Inflammatory macrophage treated with lipopolysaccharide for 1 hour (primary cell): ENCODE measurements at places on chromosomes 4 and X.

- no peak for DNase-seq
Measured at GRCh38 chr4:24625091-24625490, 40.7 kb upstream of the DHX15 start.

DNA sequence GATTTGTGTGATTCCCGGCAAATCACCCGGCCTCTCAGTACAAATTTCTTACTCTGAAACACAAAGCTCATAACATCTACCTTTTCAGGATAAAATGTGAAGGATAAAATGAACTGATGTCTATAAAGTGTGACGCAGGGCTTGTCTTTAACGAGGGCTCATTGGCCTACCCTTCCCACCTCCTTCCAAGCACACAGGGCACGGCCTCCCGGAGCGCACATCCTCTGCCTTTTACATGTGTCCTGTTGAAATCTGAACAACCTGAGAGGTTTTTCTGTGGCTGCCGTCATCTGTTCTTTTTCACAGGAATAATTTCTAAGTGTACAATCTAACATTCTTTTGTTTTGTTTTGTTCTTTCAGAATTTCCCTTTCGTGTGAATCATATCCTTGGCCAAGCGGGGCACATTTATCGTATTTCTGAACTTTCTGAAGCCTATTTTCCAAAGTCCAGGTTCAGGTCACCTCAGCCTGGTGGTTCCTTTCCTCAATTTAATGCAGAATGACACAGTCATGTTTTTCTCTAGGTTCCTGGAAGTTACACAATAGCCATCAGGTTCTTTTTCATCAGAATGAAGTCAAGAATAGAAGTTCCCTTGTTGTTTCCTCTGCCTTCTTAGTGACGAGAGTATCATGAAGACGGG lies 53.1 kb upstream of the SPRY1 start:
- DNase-seq, result peak; percentile 13

DNA sequence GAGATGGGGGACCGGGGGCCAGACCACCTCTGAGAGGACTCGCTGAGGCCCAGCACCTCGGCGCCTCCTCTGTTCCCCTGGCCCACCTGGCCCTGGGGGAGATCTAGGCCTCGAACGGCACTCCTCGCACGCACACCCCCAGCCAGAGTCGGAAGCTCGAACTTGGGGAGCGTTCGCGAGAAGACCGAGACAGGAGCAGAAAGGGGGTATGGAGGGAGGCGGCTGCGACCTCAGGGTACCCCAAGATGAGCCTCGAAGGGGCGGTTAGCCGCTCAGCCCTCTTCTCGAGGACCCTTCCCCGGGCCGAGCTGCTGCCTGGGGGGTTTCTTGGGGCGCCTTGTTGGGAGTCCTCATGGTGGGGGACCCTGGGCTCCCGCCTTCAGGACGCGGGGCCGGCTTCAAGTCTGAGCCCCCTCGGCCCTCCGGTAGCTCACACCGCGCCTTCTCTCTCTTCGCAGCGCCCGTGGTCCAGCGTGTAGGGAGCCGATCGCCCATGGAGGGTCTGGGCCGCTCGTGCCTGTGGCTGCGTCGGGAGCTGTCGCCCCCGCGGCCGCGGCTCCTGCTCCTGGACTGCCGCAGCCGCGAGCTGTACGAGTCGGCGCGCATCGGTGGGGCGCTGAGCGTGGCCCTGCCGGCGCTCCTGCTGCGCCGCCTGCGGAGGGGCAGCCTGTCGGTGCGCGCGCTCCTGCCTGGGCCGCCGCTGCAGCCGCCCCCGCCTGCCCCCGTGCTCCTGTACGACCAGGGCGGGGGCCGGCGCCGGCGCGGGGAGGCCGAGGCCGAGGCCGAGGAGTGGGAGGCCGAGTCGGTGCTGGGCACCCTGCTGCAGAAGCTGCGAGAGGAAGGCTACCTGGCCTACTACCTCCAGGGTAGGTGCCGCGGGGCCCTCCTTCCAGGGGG lies 706 bp downstream of the DUSP9 start:
- no peak for DNase-seq

- DNase-seq, result peak; percentile 15
Measured at GRCh38 chr4:40506066-40506465, 123.6 kb downstream of the RBM47 start.

DNA sequence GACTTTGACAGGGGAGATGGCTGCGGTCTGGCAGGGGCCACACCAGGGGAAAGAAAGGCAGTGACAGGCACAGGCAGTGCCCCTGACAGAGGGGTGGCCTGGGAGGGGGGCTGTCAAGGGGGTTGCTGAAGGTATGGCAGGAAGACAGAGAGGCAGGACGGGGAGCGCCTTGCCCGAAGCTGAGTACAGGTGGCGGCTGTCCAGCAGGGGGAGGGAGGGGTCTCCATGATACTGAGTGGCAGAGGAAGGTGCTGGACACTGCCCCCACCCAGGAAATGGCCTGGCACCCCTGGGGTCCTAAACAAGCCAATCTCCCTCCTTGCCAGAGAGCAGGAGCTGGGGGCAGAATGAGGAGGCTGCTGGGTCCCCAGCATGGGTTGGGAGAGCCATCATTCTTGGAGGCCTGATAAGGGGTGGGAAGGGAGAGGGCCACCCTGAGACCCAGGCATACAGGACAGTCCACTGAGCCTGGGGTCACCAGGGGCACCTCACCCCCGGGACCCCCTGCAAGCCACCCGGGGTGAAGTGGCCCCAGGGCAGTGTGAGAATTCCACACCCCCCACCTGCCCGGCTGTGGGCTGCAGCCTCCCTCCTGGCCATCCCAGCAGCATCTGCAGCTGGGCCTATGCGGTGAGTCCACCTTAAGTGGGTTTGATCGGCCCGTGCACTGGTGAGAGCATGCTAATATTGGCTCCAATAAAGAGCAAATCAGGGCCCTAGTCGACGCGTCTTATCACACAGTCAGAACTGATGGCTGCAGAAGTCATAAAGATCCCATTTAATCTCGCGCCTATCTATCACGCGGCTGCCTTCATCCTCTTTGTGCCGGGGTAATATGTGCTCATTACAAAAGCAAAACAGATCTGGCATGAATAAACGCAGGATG lies 108.5 kb downstream of the FAM53A start:
- DNase-seq, result no peak

DNA sequence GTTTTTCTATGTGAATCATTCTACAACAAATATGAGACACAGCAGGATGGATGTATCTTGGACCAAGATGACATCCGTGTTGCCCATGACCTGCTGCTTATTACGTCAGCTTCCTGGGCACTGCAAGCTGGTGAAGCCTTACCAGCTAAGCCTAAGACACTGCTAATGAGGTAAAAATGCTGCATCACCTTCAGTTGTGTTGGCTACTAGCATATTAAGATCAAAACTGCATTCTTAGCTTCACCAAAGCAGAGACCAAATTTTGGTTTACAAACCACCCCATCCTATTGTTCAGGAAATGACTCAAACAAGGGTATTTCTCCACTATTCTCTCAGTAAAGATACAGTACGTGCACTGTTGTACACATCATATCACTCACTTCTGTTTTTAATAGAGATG lies 50.3 kb downstream of the MAML3 start:
- DNase-seq, result peak; percentile 53

DNA sequence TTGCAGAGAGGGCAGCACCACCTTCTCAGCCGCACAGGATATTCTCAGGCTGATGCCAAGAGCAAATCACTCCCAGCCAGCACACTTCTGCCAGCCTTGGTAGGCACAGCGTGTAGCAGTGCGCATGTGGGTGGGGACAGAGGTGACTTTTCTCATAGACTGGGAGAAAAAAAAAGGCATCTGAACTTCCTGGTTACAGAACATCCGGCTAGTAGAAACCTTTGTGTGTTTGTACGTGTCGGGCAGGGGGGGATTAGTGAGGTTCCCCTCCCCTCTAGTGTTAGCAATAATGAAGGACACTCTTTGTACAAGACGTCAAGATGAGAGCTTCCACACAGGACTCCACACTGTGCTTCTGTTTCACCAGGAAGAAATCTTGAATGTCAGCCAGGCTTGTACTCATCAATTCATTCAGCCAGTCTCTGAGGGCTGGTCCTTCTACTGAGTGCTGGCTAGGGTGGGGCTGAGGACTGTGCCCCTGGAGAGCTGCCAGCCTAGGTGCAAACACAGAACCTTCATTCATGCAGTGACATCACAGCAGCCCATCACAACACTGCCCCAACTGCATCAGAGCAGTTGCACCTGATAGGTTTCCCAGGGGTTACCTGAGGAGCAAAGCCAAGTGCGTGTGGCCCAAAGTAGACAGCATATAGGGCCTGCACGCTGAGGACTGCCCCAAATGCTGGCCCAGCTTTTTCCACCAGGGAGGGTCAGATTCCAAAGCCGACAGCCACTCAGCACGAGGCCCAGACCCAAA lies 34.7 kb downstream of the SLC25A5 start:
- DNase-seq, result peak; percentile 22

DNA sequence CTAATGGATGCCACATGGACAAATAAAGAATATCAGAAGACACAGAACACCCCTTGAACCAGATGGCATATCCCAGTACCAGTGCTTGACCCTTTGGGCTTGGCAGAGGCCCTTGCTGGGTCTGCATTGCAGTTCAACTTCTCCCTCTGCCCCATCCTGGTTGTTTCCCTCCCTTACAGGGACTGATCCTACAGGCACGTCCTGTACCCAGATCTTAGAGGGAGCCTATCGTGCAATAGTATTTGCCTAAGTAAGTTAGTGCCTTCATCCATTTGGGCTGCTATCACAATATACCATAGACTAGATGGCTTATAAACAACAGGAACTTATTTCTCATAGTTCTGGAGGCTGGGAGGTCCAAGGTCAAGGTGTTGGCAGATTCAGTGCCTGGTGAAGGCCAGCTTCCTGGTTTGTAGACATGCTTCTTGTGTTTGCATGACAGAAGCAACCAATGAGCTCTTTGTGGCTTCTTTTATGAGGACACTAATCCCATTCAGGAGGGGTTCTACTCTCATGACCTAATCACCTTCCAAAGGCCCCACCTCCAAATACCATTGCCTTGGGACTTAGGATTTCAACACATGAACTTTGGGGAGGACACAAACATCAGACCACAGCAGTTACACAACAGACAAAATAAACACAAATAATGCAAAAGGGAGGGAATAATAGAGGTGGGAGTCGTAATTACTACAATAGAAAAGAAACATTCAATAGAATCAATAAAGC lies 146.5 kb upstream of the MSX1 start:
- DNase-seq, result no peak

DNA sequence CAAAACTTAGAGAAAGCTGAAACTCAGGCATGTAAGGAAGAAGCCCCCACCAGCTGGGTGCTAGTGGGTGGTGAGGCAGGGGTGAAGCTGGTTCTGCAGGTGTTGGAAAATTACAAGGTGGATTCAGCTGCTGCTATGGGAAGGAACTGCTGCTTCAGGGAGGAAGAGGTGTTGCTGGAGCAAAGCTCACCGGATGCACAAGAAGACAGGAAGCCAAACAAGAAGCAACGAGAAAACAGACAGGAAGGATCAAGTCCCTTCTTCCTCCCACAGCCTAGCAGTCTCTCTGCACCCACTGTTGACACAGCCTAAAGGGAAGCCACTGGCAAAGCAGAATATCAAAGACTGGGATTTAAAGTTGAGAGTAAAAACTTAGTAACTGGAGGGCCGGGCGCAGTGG lies 100.2 kb upstream of the JADE1 start:
- no peak for DNase-seq

DNA sequence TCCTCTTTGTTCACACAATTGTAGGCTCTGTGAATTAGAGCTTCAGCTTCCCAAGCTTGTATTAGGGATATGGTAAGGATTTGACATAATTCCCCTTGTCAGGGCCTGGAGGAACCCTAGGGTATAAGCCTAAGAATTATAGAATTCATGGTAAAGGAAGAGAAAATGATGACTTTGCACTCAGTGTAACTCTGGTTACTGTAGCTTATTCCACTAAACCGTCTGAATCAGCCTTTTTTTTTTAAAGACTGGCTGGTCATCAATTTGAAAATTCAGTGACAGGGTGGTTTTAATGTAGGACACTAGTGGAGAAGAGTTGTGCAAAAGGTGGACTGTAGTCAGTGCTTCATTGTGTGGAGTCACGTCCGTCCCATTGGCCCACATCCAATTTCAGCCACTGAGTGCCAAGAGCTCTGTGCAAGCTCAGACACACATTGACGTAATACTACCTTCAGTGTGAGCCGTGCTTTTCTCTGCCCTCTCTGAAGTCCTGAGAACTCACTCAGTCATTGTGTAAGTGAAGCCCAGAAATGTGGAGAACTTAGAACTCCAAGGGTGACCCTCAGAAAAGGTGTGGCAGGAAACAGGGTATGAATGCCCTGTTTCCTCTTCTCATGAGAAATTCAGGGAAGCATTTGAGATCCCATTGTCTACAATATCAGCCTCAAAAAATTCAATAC lies 449.8 kb downstream of the C4orf33 start:
- DNase-seq, result no peak

- peak; percentile 48 for DNase-seq
Measured at GRCh38 chr4:163107754-163108153, 58.9 kb downstream of the NAF1 start.

DNA sequence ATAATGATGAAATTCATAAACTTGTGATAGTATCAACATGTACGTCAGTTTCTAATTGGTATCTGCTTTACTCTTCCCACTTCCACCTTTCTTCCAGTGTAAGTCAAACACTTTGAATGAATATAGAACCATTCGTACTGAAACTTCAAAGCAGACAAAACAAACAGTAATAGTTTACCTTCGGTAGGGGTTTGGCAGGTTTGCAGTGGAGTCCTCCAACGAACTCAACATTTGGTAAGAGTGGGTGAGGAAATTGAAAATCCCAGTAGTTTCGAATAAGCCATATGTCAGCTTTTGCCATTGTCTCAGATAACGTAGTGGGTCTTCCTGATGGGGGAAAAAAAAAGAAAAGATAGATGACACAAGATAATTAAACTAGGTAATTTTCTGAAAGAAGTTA lies 2.2 kb downstream of the UGT2B4 start:
- no peak for DNase-seq

DNA sequence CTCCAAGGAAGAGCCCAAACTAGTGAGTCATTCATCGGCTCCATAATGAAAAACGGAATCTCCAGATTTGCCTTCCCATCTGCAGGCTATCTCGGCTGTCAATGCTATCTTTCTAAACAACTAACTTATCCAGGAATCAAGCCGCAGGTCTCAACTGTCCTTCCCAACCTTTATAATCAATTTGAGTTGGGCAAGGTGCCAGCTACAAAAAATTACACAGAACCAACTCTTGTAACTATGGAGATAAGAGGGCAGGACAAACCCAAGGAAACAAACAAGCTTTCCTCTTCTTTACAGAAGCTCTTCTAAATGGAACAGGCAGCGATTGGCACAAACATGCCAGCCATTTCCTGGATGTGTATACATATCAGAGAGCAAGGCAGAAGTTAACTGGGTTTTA lies 61.2 kb upstream of the RAI2 start:
- no peak for DNase-seq

DNA sequence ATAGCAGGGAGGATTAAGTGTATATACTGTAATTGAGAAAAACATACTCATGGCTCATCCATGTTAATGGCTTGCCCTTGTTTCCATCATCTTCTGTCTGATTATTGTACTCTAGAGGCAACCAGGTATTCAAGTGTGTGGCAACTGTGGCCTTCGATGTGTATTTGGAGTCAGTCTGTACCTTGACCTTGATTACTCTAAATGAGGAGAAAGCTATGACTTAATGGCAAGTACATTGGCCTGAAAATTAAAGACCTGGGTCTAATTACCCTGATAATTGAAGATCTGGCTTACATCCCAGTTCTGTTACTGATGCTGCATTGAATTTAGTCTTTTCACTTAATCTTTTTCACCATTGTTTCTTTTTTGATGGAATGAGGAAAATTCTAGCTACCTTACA lies 409.2 kb downstream of the CCSER1 start:
- no peak for DNase-seq
